ENCODE measurements at places on chromosomes 3 and 15.
A peak's percentile ranks its signal among the peaks of the same experiment; 100 is the strongest.

GRCh38 chr3:7669641-7670040 lies 808.7 kb downstream of the GRM7 start:
- DNase-seq = no peak

DNA sequence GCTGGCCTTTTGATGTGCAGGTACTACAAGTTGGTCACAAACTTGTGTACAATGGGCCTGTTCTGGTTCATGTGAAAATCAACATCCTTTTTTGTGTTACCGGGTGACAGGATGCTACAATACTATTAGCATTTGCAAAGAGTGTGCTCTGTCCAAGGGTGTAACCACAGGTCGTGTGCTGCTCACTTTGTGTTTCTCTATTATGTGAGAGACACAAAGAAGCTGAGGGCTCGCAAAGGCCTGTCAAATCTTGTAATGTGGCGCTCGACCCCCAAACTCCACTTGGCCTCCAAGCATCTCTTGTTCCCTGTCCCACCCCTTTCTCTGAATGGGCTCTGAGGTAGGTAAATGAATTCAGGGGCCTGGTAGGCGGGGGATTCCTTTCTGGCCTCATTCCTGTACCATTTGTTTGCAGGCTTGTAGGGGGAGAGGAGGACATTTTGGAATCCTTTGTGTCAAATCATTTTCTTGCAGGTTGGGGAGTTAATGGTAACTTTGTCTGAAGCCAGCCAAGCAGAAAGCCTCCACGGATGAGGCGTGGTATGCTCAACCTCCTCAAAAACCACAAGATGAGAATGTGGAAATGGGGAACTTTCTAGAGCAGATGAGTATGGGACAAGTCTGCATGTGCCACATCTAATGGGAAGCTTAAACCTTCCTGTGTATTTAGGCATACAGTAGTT lies 109.1 kb downstream of the OPA1 start:
- DNase-seq = peak; percentile 68

- DNase-seq = no peak
Observed at GRCh38 chr3:180580934-180581333, 21.0 kb upstream of the TTC14 start.

GRCh38 chr3:122356402-122356801 lies 26.6 kb downstream of the MIX23 start:
- peak; percentile 20 for DNase-seq

DNA sequence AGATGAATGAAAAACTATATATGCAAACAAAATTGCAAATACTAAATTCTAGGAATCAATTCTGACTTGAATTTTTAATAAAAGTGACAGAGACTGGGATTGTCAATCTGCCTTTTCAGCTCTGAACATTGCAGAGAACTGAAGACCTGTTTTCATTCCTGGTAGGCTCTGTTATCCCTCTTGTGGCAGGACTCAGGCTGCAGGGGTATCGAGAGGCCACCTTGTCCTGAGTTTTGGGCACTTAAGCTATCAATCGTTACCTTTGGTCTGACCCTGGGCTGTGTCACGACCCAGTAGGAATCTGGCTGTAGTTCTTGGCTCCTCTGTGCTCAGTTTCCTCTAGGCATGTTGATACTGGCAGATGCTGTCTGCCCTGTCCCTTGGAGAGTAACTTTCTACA lies 238.0 kb downstream of the CACNA2D3 start:
- no peak for DNase-seq

GRCh38 chr15:46660096-46660842 lies 1025.4 kb downstream of the SQOR start:
- DNase-seq = no peak

GRCh38 chr15:42056934-42057798 lies 36.3 kb upstream of the PLA2G4E start:
- peak; percentile 66 for DNase-seq

- DNase-seq = no peak
Observed at GRCh38 chr3:110933821-110934426, 137.7 kb upstream of the NECTIN3 start.

GRCh38 chr3:69385723-69386555 lies at the start of gene FRMD4B:
Gene FRMD4B, minus strand, starts transcription at chr3:69386088. Its CDS starts 99 bp downstream, at chr3:69385989.
- peak; percentile 19 for DNase-seq

DNA sequence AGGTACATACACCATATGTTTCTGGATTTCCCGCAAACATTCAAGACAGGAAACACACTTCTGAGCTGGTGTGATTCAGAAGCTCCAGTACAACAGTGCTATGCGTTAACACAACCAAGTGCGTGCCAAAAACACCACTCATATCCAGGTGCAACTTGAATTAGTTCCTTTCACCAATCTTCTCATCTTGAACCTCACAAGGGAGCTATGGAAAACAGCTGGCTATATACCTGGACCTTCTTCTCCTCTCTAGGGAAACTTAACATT lies 31.3 kb downstream of the SUSD5 start:
- DNase-seq = no peak

DNA sequence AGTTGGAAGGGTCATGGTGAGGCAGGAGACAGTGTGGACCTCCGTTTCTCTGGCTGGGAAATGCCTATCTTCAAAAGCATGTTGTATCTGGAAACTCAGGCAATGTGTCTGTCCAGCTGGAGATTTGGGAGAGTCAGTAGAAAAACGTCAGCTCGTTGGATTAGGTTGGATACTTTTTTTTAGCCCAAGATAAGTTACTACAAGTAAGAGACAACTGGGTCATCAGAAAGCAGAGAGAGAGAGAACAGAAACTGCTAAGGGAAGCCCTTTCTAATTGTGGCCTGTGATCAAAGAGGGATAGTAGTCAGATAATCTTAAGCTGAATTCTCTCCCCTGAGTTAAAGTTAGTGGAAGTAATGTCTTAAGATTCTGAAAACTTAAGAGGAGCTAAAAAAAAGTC lies 78.9 kb upstream of the ZNF280D start:
- DNase-seq = no peak

GRCh38 chr3:122100591-122101463 lies 45.7 kb downstream of the CD86 start:
- no peak for DNase-seq

DNA sequence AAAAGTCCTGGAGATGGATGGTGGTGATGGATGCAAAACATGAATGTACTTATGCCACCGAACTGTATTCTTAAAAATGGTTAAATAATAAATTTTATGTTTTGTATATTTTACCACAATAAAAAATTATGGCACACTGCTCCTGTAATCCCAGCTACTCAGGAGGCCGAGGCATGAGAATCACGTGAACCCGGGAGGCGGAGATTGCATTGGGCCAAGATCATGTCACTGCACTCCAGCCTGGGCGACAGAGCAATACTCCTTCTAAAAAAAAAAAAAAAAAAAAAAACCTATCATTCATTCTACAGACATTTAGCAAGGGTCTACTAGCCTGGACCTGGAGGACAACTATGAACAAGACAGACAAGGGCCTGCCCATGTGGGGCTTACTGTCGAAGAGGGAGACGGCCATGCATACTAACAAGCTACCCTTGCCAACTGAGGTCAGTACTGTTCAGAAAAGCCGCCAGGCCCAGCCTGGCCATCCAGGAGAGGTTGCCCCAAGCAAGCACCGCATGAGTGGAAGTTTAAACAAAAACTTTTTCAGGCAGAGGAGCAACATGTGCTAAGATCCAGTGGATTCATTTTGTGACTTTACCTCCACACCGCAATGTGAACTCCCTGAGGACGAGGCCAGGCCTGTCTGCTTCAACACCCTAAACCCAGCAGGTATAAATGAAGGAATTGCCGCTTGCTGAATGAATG lies 2.8 kb upstream of the NEK4 start:
- DNase-seq = no peak

DNA sequence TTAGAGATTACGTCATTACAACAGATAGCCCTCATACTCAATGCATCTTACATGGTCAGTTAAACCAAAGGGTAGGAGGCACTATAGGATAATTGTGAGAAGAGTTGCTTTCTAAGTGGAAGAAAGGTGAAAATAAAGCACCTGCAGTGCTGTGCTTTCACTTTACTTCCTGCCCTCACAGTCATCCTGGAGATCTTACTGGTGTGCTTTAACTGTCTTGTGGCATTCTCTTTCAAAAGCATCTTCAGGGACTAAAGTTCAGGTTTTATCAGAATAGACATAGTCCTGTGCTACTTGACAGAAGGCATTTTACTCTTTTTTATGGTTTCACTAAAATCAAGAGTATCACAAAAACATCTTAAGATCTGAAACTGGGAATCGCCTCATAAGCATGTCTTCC lies 286.6 kb downstream of the ZBTB20 start:
- DNase-seq = no peak

- DNase-seq = no peak
Observed at GRCh38 chr15:40479024-40479423, 8.2 kb downstream of the CHST14 start.

DNA sequence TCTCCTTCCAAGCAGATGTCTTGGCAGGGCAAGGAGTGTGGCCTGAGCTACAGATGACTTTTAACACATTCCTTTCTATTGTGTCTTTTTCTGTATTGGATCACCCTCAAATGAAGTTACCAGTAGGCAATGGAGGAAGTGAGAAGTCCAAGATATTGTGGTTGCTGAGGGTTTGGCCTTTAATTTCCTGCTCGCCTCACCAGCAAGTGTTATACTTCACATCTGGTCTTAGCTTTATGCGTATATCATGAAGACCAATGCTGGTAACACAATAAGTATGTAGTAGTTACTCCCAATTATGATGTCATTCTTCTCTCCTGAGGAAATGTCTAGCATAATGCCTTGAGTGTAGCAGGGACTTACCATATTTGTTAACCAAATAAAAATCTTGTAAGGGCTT lies 179.9 kb downstream of the ZIC1 start:
- DNase-seq = no peak

DNA sequence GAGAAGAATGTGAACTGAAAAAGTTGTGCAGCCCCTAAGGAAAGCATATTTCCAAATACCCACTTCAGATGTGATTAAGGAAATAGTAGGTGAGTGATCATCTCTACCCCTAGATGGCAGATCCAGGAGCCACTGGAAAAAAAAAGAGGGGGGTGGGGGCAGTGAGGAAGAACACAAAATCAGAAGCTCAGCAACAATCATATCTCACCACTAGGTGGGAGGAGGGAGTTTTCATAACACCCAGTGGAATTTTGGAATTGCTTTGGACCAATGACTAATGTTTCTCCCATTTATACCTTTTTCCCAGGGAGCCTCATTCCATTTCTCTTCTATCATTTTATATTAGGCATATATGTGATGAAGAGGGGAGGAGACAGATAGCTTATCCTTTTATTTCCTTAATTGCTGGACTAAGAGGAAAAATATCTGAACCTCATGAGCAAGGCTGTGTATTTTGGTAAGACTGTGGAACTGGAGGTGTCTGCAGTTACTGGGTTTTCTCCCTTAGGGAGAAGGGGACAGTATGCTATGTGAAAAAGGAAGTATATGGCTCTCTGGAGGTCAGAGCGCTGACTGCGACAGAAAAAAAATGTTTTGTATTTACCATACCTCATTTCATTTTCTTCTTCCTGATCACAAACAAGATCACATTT lies 363.4 kb downstream of the GAP43 start:
- DNase-seq = no peak

GRCh38 chr3:45508483-45509037 lies 86.0 kb upstream of the LIMD1 start:
- no peak for DNase-seq

GRCh38 chr3:118968111-118968510 lies 66.5 kb downstream of the IGSF11 start:
- DNase-seq = no peak

- DNase-seq = no peak
Observed at GRCh38 chr3:143482106-143483088, 362.8 kb downstream of the CHST2 start.

- DNase-seq = no peak
Observed at GRCh38 chr3:68163062-68163461, 508.6 kb upstream of the SUCLG2 start.

GRCh38 chr3:137084586-137084985 lies 126.8 kb downstream of the IL20RB start:
- DNase-seq = no peak

DNA sequence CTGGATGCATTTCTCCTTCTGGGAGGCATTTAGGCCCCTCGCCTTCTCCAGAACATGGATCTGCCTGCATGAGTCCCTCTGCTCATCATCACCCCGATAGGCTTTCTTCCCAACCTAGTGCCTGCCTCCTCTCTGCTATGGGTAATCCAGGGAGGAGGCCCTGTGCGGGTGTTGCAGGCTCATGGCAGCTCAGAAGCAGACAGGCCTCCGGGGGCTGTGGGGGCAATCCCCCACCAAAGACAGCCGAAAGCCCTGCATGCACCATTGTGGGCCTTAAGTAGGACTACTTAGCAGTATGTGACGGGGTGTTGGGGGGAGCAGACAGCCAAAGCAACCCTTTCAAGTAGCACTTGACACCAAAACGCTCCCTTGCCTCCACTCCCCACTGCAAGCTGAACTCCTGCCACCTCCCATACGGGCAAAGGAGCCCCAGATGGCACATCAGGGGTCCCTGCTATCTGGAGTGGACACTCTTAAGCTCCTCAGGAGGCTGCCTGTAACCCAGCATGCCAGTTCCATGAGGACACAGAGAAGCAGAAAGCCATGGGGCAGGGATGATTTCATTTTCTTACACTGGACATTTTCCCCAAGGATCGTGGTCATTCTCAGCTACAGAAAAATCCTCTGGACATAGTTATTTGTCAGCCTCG lies 98.8 kb upstream of the HACD2 start:
- DNase-seq = no peak

DNA sequence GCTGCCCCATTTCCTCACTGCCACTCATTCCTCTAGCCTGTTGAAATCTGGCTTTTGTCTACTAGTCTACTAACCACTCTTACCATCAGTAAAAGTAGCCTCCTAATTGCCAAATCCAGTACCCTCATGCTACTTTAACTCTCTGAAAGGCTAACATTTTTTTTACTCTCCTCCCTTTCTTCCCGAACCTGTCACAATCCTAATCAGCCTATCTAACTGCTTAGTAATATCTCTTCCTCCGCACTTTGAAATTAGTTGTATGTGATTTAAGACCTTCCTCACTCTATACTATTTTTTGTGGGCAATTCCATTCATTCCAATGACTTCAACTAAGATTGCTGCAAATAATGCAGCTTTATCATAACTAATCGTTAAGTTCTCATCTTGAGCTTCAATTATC lies 3.7 kb downstream of the SENP7 start:
- DNase-seq = no peak

Measured in kidney glomerular epithelial cell (primary cell).